Neural crest cell (in vitro differentiated cells): ENCODE measurements at places on chromosomes 5 and 9. TPM values are rescaled to one million over a fixed set of nuclear protein-coding genes. Genes with fewer than 3 reads are reported as not detected.

SLC4A9 gene
- total RNA-seq: not detected in 2 replicates

DNAJC21 gene
- total RNA-seq: 46.2 and 51.9 TPM in 2 replicates

HOMER1 gene
- total RNA-seq: 28.1 and 29.3 TPM in 2 replicates

SEMA6A gene
- total RNA-seq: 30.0 and 34.0 TPM in 2 replicates

SV2C gene
- 0.33 and 0.66 TPM in 2 replicates for total RNA-seq

STKLD1 gene
- total RNA-seq: 2.8 and 2.9 TPM in 2 replicates

SPOCK1 gene
- total RNA-seq: 75.6 and 89.7 TPM in 2 replicates

SPACA9 gene
- 3.6 and 4.1 TPM in 2 replicates for total RNA-seq

TMEM171 gene
- not detected in 2 replicates for total RNA-seq

PRR7 gene
- total RNA-seq: 16.1 and 19.0 TPM in 2 replicates

KCNV2 gene
- not detected in 2 replicates for total RNA-seq

APBA1 gene
- total RNA-seq: 3.7 and 4.4 TPM in 2 replicates

PPP2R2B gene
- total RNA-seq: 4.1 and 4.9 TPM in 2 replicates

ZNF782 gene
- 7.9 and 8.7 TPM in 2 replicates for total RNA-seq

GPR151 gene
- total RNA-seq: not detected in 2 replicates

CDX1 gene
- total RNA-seq: not detected in 2 replicates
